GM12865 (cell line): ENCODE measurements at places on chromosomes 6 and 20.
A peak's percentile ranks its signal among the peaks of the same experiment; 100 is the strongest.

DNA sequence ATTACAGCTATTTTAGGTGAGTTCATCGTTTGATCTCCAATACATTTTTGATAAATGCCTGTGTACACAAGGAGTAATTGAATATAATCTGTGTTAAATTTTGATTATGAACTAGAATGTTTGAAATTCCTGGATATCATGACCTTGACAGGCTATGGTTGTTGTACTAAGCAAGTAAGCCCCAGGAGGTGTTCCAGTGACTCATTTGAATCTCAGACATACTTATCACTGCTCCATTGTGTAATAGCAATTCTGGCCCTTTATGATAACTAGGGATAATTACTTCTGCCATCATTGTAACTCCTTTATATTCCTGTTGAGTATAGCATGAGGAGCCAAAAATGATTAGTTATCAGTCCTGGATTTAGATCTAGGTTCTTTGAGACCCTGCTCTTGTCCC, 1424.6 kb upstream of the ADGRB3 start:
- DNase-seq = no peak

GRCh38 chr20:53681352-53682212, 87.9 kb upstream of the ZNF217 start:
- no peak for DNase-seq

DNA sequence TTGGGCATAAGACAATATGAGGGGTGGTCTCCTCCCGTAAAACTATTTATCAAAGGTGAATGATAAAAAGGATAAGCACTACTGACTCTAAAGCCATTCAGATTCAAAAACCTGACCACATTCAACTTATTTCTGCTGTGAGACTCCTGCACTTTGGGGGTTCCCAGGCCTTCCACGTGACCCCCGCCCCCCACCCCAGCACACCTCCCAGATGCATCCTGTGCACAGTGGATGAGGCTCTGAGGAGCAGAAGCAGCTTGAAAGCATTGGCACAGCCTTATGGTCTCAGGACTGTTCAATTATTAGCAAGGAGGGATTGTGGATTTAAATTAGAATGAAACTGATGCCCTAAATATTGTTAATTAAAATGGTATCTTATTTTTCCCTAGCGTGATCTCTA, 55.1 kb upstream of the SAMD5 start:
- DNase-seq = no peak

DNA sequence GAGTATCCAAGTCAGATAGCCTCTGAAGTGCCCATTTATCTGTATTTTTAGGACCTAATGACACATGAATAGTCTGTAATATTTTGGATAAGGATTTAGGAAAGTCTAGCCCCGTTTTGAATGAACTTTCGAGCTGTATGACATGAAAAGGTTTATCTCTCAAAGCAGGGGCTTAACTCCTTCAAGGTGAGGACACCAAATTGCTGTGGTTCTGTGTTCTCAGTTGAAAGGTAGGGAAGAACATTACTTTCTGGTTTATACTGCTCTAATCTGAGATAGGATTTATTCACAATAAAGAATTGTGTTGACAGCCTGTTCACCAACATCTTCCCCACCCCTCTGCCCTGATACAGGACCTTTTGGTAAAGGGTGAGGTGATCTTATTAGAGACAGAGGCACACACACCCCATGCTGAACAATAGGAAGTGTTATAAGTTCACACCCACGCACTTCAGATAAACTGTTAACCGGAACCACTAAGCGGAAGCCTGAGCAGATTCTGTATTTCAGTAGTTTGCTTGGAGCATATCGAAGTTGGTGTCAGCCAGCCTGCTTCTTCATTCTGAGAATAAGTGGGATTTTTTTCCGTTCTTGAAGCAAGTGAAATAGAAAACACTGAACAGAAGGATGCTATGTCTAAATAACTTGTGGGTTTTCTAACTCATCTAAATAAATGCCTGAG, 223.3 kb downstream of the TMEM242 start:
- DNase-seq = peak; percentile 82

- DNase-seq = no peak
Measured at GRCh38 chr6:141335477-141336273, 797.0 kb upstream of the GJE1 start.

DNA sequence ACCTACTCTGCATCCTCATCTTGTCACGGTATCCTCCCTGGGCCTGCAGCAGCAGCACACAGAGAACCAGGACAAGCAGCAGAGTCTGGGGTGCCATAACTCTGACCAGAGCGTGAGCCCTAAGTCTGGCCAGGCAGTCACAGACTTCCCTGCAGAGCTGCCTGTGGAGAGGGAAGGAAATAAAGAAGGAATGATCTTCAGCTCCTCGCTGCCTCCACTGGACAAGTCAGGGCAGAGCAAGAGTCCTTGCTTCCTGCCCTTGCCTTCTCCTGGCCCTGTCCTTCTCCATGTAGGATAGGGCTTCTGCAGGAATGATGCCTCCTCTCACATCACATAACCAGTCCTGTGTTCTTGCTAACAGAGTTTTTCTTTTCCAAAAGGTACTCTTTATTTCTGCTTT, 15.9 kb upstream of the WFDC11 start:
- DNase-seq = no peak

DNA sequence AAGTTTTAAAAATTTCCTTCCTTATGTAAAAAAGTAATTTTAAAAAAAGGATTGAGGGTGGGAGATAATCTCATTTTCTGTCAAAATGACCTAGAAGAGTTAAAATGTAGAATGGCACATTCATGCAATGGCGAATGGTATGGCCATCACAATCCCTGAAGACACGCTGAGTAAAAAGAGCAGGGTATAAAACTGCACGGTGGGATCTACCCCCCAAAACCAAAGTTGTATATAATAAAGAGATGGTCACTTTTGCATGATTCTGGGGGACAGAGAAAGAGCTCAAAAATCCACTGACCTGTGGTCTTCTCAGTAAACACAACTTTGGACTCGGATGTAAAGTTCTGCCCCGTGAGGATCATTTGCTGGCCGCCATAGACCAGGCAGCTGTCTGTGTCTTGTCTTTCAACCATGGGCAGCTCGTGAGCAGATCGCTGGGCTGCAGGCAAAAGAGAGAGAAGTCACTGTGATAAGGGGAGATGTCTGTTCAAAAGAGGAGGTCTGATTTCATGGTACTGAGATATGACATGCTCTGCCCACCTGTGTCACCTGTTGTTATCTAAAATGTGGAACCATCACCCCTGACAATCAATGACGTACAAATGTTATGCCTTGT, 88.2 kb downstream of the NFATC2 start:
- no peak for DNase-seq

DNA sequence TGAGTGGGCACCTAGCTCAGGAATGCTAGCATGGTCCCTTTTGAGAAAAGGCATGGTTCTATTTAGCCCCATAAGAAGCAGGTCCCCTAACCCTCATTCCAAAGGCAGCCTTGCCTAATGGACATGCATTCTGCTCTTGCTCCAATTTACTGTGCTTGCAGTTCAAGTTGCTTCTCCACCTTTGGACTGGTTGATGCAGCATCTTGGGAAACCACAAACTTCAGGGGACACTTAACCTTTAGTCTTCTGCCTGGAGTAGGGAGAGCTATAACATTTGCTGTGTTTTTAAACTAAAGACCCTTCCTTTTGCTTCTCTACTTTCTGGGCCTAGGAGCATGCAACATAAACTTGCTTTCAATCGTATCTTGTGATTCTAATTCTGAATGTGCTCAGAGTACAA, 5.1 kb upstream of the PHF3 start:
- no peak for DNase-seq

DNA sequence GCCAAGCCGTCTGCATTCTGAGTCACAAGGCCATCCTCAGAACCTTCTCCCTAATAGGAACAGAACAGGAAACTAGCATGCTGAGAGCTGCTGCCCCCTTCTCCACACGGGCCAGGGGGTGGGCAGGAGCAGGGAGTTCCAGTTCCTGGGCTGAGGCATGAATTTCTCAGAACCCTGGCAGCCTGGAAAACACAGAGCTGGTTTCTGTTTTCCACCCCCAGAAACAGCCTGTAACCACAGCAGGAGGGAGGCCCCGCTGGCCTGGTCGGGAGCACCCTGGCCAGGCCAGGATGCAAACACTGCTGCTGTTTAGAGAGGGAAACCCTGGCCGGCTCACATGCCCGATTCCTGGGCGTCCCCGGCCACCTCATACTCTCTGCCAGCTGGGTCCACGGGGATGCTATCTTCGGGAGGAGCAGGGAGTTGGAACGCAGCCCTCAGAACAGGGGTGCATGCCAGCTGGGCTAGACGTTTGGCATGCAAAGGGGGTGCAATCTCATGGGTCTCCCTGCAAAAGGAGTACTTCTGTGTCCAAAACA, 130.1 kb downstream of the NFATC2 start:
- no peak for DNase-seq

GRCh38 chr6:68167604-68168003, 467.5 kb upstream of the ADGRB3 start:
- no peak for DNase-seq

GRCh38 chr6:108194503-108194902, 28.7 kb downstream of the NR2E1 start:
- DNase-seq = no peak

DNA sequence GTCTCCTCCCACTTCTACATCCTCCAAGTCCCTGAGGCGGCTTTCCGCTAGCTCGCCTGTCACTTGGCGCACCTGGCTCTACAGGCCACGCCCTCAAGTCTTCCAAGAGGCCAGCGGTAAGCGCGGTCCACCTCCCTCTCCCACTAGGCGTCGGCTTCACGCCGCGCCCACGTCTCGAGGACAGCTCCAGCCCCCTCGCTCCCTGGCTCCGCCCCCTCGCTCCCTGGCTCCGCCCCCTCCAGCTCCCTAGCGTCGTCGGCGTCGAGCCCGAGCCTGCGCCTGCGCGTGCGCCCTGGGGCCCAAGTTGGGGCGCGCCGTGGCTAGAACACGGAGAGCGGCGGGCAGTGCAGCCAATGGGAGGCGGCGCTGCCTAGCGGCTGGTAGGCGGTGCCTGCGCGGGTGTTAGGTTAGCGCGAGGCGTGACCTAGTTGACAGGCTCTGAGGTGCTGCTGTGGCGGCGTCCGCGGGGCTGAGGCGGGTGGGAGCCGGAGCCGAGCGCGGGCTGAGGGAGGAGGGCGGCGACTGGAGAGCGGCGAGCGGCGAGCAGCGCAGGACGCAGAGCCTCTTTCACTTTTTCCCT, at the start of gene MACROD2:
Gene MACROD2, plus strand, starts transcription at position 431 of the 580 bp plus-strand sequence.
- DNase-seq = peak; percentile 1

GRCh38 chr6:158607411-158608170, 37.0 kb downstream of the DYNLT1 start:
- no peak for DNase-seq

DNA sequence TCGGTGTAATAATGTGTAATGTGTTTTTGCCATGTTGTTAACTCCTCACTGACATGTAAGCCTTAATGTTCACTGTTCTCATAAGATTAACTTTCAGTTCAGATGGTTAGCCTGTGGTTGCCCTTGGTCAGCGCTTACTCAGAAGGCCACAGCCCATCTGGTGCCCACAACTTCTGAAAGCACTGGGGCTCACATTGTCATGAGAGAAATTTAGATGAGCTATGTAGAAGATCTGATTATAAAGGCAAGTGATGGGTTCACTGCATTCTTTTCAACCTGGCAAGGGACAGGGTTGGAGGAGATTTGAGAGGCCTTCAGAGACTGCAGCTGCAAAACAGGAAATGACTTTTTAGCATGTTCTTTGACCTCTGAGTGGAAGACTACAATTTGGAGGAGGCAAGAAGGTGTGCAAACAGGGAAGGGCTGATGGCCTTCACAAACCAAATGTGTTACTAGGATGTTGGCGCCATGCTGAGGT, 242.3 kb upstream of the SUPT3H start:
- peak; percentile 44 for DNase-seq

GRCh38 chr6:110778333-110778732, 36.9 kb downstream of the CDK19 start:
- DNase-seq = no peak

DNA sequence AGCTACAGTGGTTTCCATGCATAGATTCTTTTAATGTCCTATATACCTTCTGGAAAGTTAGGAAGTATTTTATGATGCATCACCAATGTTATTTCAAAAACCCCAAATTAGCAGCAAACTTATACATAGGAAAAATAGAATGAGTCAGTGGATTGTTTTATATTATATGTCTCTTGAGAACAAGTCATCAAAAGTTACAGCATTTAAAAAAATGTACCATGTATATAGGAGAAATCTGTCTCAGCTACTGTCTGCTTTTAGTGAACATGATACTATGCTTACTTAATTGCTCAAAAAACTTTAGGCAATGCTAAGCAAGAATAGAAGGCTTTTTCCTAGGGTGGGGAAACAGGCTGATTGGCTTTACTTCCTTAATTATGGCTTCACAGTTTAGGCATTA, 365.3 kb downstream of the SAMD5 start:
- no peak for DNase-seq

DNA sequence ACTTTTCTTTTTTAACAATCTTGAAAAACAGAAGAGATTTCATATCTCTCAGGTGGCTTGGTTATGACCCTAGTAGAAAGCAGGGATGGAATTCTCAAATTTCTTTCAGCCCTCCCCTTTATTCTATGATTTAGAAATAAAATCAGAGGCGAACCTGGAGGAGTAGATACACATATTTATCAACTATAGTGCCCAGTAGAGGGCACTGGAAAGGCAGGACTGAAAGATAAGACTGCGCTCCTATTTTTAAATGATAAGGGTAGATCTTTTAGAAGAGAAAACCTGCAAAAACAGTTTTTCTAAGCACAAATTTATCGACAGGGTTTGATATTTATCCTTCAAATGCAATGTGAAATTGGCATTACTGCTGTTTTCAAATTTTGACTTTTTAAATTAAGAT, 1296.6 kb downstream of the EPHA7 start:
- DNase-seq = no peak

DNA sequence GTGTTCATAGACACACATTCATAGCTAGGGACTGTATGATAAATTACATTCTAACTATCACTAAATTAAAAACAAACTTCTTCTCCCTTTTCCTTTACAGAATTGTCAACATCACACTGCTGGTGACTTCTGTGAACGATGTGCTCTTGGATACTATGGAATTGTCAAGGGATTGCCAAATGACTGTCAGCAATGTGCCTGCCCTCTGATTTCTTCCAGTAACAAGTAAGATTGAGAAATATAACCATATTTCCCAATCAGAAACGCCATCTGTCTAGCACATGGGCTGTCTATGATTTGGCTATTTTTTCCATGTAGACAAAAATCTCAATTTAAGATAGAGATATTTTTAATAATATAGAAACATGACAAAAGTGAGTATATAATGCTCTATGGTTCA, 367.7 kb downstream of the ARHGAP18 start:
- DNase-seq = no peak
